ENCODE measurements at places on chromosomes 12 and 14.

DNA sequence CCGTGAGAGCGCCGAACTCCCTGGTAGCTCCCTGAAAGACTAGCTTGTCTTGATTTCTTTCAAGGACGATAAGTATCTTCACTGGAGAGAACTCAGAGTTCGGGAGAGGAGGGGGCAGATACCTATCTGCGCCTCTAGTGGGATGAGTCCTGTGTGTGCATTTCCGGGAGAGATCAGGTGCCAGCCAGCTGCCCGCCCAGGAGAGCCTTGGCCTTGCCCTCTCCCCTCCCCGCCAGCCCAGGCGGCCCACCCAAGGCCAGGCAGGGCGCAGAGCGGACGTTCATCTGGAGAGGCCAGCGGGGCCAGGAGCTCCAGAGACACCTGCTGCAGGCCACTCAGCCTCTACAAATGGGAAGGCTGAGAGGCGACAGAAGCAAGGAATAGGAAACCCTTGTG lies 1.0 kb downstream of the CD9 start:
- no peak for DNase-seq

GRCh38 chr14:75441728-75442127 lies 13.9 kb downstream of the JDP2 start:
- DNase-seq, result no peak

DNA sequence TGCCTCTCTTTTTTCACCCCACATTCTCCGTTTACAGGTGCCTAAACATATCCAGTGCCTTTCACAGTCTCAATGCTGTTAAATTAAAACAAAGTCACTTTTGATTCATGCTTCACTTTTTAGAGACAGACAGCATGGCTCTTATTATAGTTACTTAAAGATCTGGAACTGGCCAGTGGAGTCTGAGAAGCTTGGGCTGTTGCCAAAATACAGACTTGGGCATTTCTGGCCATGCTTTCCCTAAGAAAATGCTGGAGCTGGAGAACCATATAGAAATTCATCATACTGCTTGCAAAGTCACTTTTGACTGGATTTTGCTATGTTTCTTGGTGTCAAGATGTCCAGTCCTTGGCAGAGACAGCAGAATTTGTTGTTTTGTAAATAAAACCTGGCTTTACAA lies 12.2 kb upstream of the GPR68 start:
- DNase-seq, result no peak

GRCh38 chr12:32714772-32715171 lies 35.7 kb downstream of the DNM1L start:
- DNase-seq, result no peak

DNA sequence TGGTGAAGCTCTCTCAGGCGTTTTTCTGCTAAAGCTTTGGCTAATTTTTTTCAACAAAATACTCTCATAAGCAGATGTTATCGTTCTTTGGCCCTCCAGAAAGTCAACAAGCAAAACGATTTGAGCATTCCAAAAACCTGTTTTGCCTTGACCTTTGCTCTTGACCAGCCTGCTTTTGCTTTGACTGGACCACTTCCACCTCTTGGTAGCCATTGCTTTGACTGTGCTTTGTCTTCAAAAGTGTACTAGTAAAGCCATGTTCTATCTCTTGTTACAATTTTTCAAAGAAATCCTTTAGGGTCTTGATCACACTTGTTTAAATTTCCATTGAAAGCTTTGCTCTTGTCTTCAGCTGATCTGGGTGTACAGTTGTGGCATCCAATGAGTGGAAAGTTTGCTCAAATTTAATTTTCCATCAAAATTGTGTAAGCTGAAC lies 10.7 kb upstream of the ARID4A start:
- DNase-seq, result no peak

- DNase-seq, result no peak
Observed at GRCh38 chr14:55721353-55721752, 141.3 kb downstream of the KTN1 start.

DNA sequence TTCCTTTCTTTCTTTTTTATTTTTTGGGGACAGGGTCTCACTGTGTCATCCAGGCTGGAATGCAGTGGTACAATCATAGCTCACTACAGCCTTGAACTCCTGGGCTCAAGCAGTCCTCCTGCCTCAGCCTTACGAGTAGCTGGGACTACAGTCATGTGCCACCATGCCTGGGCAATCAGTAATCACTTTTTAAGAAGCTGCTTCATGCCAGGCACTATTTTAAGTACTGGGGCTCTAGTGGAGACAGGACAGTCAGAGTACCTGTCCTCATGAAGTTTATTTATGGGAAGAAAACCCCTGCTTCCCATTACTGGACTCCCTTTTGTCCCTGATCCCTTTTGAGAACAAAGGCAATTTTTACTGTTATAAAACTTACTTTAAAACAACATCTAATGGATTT lies 124.0 kb upstream of the NPAS3 start:
- DNase-seq, result no peak

DNA sequence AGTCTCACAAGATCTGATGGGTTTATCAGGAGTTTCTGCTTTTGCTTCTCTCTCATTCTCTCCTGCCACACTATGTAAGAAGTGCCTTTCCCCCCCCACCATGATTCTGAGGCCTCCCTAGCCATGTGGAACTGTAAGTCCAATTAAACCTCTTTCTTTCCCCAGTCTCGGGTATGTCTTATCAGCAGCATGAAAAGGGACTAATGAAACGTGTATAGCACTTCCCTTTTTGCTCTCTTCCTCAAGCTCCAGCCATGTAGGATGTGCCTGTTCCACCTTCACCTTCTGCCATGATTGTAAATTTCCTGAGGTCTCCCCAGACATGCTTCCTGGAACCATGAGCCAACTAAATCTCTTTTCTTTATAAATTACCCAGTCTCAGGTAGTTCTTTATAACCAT lies 7.0 kb upstream of the CRACR2A start:
- no peak for DNase-seq

DNA sequence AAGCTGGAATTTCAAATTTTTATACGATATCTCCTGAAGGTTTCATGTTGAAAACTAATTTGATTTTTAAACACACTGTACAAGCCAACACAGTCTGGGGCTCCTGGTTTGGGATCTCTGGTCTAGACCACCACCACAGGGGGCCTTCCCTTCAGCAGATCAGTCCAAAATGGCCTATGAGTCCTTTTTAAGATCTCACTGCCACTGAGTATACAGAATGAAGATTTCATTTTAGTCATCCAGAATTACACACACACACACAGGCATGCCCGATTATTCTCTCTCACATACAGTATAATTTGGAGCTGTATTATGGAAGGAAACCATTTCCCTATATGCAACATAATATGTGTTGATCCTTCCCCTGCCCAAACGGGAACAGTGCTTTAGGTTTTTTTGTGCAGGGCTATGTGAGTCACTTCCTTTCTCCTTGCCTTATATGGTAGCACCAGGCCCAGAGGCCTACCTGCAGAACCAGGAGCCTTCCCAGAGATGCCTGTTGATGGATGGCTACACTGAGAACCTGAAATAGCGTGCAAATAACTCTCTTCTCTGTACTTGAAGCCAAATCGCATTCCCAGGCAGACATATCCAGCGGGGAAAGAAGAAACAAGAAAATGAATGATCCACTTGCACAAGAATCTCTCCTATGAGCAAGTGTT lies 28.1 kb upstream of the WNK1 start:
- no peak for DNase-seq

DNA sequence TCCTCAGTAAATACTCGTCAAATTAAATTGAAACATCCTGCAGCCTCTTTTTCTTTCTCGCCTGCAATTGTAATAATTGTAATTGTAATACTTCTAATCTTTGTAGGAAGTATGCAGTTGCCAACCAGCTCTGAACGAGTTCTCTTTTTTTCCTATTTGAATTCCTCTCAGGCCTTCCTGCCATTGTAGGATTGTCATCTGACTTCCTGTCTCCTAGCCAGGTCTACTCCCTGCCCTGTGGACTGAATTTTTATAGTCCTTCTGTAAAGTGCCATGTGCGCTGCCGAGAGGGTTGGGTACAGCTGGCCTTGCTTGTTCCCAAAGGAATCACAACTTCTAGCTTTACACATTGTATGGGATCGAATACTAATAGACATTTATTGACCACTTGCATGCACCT lies 183.3 kb downstream of the SSPN start:
- DNase-seq, result no peak

DNA sequence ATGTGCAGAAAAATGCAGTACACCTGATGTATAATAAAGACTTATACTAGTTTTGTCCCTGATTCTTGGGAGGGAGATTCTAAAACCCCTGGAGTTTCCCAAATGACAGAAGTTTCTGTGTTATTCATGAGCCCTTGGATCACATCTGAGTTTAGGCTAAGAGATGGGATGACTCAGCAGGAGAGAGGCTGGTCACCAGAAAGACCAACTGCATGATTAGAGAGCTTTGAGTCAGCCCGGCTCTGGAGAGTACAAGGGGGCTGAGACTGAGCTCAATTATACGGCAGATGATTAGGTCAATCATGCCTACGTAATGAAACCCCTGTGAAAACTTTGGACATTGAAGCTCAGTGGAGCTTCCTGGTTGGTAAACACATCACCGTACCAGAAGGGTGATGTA lies 174.2 kb downstream of the SSPN start:
- DNase-seq, result no peak

GRCh38 chr14:32258336-32258993 lies 55.4 kb upstream of the RNU6-8 start:
- no peak for DNase-seq

DNA sequence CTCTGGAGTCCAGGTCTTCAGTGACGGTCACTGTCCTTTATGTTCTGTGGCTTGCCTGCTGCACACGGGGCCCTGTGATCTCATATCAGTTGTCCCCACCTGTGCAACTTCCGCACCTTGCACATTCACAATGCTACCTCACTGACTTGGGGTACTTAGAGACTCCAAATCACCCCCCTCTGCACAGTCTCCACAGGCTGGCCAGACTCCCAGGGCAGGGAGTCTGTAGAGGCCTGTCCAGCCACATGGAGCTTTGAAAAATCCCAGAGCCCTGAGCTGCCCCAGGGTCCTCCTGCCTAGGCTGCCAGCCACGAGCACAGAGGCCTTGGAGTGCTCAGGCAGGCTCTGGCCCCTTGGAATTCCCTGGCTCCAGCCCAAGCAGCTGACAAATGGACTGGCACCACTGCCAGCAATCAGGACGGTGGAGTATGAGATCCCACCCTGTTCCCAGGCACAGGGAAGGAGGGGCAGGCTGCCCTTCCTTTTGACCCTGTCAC lies 26.4 kb downstream of the CMKLR1 start:
- DNase-seq, result no peak

DNA sequence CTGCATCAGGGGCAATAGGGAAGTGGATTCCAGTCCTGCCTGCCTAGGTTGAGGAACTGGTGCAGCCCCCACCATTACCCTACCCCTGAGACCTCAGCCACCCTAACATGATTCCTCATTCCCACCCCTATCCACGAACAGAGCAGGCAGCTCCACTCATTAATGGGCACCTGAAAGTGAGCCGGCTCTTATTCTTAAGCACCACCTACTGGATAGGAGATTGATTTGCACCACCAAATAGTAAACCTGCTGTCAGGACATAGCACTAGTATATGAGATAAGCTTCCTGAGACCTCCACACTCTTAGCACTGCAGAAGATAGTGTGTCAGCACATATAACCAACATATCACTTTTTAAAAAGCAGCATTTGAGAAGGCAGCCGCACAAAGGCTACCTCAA lies 573.2 kb downstream of the SOX5 start:
- DNase-seq, result no peak
